T-cell (primary cell): ENCODE measurements at places on chromosomes 6 and 20.

GRCh38 chr6:143058987-143059386 lies 1.7 kb upstream of the AIG1 start:
- no peak for DNase-seq

- DNase-seq, result no peak
These were observed 33.3 kb upstream of the TXLNB start for GRCh38 chr6:139325125-139325524.

- peak; percentile 49 for DNase-seq
These were observed 19.2 kb downstream of the MRPS18A start for GRCh38 chr6:43668151-43669028.

DNA sequence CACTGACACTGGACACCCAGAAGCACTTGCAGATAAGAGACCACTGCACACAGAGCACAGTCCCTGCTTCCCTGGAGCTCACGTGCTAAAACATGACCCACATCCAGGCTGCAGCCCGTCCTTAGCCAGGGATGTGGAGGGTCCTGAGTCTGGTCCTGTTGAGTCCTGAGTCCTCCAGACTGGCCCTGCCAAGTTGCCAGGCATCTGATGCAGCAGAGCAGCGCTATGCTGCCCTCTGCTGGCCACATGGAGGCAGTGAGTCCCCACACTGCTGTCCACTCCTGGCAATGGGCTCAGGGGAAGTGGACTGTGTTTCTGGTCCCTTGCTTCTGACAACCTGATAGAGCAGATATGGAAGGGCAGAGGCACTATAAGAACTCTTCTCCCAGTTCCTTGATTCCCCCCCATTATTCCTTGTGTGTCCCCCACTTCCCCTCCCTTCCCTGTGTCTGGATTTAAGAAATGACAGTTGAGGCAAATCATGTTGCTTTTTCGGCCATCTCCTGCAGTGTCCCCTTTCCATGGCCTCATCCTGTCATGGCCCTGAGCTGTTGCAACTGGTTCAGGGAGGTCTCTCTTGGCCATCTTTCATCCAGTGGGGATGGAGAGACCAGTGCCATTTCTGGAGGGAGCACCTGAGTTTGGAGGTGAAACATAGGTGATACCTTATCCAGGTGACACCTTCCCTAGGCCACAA lies 86.0 kb downstream of the DHX35 start:
- peak; percentile 58 for DNase-seq

DNA sequence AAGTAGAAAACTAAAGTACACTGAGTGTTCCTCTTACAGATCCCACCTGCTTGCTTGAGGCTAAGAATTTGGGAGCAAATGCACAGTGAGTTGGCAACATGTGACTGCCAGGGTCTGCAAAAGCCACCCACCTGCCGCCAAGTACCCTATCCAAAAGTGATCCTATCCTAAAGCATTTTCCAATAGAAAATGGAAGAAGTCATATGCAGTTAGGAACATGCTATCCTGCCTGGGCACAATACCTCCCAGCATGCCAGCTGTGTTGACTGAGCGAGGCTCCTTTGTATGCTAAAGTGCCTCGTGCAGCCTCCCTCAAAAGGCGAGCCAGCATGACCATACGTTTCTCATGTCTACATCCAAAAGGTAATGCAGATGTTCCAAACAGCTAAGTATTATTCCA lies 52.7 kb downstream of the TRAF3IP2 start:
- no peak for DNase-seq

GRCh38 chr6:29678114-29678513 lies 2.8 kb downstream of the ZFP57 start:
- DNase-seq, result no peak

DNA sequence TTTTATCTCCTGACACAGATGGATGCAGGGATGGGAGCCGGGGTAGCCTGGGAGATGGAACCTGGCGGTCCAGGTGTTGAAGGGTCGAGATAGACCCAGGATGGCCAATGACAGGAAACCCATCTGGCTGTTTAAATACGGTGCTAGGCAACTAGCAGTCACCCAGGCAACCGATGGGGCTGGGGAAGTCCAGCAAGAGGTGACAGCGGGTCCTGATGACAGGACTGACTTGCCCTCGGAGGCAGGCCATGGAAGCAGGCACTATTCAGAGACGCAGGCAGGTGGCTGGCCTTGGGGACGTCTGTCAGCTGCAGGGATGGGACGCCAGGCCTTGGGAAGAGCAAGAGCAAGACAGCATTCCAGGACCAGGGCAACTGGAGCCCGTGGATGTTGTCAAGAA lies 135.4 kb upstream of the RALGAPA2 start:
- no peak for DNase-seq

DNA sequence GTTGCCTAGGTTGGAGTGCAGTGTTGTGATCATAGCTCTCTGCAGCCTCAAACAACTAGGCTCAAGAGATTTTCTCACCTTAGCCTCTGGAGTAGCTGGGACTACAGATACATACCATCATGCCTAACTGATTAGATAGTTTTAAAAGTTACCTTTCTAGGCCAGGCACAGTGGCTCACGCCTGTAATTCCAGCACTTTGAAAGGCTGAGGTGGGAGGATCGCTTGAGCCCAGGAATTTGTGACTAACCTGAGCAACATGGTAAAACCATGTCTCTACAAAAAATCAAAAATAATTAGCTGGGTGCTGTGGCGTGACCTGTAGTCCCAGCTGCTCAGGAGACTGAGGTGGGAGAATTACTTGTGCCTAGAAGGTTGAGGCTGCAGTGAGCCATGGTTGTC lies 41.2 kb downstream of the SLC17A5 start:
- no peak for DNase-seq

DNA sequence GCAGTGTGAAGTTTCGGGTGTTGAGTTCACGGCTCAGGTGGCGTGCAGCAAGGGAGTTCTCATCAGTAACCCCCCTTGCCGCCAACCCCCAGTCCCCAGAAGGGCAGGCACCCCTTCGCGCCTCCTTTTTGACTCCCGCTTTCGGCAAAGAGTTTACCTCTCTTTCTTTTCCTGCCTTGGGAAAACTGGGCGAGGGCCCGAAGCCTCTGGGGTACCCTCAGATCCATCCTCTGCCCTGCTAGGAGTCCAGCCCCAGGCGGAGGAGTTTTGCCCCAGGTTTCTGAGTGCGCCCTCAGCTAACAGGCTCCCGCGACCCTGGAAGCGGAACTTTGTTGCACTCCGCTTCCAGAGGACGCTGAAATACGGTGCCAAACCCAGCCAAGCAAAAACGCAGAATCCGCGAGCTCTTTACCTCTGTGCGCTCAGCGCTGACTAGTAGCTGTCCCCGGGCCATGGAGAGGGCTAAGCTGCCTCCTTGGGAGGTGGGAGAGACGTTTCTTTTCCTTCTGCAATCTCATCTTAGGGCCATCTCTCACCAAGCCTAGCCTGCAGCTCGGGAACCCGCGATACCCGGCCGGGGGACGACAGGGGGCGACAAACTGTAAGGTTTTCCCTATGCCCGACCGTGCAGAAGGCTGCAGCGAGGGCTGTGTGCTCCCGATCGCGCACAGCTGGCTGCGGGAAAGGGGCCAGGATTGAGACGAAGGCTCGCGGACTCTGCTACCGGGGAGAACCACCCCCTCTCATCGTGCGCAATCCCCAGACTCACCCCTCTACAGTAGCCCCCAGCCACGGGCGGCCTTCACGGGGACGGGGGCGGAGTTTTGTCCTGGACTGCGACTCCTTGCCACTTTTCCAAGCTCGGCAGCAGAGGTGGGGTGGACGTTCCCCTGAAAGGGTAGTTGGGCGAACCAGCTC lies 2.7 kb upstream of the PAX1 start:
- DNase-seq, result no peak

DNA sequence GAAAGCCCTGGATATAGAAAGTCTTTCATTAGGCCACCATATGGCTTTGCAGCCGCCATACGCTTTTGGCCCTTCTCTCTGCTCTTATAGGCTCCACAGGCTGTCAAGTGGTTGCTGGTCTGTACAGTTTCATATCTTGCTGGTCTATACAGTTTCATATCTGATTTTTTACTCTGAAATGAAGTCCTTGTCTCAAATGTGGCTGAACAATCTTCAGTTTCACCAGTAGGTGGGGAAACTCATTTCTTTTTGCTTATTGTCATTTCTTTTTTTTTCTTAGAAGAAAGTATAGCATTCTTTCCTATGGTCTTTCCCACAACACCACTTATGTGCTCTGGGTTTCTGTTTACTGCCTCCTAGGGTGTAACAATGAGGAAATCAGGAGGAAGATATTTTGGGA lies 771.4 kb upstream of the MMS22L start:
- no peak for DNase-seq

DNA sequence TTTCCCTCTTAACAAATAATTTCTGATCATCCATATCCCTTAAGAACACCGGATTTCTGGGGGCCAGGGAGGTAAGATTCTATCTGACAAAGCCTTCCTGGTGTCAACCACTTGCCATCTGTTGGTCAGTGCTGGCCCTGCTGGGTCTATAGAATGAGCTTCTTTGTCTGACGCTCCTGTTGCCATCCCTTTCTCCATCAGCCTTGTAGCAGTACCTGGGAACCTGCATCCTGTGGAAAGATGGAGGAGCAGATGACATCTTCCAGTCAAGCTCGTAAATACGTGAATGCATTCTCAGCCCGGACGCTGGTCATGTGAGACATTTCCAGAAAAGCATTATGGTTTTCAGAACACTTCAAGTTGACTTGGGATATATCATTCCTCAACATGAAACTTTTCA lies 36.6 kb downstream of the MYB start:
- DNase-seq, result no peak

DNA sequence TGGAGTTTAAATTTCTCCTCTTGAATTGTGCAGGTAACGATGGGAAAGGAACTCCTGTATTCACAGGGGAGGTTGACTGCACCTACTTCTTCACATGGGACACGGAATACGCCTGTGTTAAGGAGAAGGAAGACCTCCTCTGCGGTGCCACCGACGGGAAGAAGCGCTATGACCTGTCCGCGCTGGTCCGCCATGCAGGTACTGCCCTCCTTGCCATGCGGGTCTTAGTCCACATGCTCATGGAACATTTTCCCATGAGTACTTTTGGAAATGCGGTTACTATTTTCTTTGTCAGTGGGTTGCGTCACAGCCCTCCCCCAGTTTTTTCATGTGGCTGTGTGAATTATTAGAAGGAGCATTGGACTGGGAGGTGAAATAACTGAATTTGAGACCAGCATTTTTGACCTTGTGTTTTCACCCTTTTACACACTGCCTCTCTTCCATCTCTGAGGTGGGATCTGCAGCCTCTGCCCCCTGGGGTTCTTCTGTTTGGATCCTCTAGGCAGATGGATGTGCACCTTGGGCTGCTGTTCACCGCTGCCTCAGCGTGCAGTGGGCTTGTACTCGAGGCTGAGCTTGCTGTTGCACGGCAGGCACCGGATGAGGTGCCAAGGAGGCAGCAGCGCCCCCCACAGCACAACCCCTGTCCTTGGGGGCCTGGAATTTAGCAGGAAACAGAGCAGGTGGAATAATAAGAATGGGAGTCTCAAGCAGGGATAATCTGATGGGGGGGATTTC lies 71.8 kb downstream of the IGF2R start:
- no peak for DNase-seq

GRCh38 chr6:137231895-137232294 lies 12.7 kb upstream of the IFNGR1 start:
- DNase-seq, result no peak

- DNase-seq, result no peak
These were observed 5.4 kb upstream of the CPXM1 start for GRCh38 chr20:2805689-2806350.

DNA sequence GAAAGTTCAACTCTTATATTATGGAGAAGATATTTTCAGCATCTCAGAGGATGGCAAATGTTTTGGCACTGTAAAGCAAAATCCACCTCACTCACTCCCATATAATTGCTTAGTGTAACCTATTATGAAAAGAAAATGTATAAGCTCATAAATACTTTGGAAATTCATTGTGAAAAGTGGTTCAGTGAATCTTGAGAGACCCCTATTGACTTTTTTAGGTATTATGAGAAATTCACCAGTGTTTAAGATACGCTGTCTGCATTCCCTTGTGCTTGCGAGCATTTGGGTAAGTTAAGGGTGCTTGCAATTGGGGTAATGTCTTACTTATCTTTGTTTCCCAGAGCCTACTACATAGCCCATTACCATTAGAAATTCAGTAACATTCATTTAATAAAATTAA lies 66.3 kb upstream of the BMP5 start:
- no peak for DNase-seq

GRCh38 chr6:1987640-1988039 lies 257.8 kb downstream of the GMDS start:
- DNase-seq, result no peak

- peak; percentile 38 for DNase-seq
These were observed 7.8 kb downstream of the IL22RA2 start for GRCh38 chr6:137165375-137166246.

GRCh38 chr6:142223938-142224337 lies 76.9 kb downstream of the VTA1 start:
- DNase-seq, result no peak

- peak; percentile 37 for DNase-seq
These were observed 336.9 kb downstream of the CD83 start for GRCh38 chr6:14454473-14454775.

DNA sequence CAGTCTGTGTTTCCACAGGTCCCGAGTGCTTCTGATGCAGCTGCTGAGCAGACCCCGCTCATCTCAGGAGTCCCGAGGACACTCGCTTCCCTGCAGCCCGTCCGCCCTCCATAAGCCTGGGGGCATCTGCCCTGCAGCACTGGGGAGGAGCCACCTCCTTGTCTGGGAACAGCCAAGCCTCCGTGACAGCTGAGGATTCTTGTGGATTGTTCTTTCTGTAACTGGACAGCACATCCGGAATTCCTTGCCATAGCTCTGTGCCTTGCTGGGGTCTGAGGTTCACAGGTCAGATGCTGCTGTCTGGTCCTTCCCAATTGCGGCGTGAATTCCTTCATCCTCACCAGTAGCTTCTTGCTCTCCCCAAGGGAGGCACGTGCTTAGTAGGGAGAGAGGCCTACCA lies 38.4 kb upstream of the FNDC1 start:
- no peak for DNase-seq

- no peak for DNase-seq
These were observed 37.5 kb upstream of the ENTPD6 start for GRCh38 chr20:25158043-25158442.

DNA sequence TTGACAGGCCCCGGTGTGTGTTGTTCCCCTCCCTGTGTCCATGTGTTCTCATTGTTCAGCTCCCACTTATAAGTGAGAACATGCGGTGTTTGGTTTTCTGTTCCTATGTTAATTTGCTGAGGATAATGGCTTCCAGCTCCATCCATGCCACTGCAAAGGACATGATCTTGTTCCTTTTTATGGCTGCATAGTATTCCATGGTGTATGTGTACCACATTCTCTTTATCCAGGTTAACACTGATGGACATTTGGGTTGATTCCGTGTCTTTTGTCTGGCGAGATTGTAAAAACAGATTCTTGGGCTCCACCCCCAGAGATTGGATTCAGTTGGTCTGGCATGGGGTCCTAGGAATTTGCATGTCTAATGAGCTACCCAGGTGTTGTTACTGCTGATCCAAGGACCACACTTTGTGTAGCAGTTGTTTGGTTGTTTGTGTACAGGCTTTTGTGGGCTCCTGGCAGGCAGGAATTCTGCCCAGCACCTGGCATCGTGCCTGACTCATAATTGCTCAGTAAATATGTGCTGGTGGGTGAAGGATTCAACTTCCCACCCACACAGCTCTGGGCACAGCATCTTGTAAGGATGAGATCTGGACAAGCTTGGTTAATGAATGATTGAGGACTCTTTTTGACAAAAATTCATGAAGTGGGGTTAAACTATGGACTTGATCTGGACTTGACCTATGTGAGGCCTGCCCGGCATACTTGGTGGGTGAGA lies 5.2 kb downstream of the TOX2 start:
- no peak for DNase-seq

- no peak for DNase-seq
These were observed 66.9 kb downstream of the FAXC start for GRCh38 chr6:99282479-99283062.
